Left cardiac atrium (tissue), 4 donors: ENCODE measurements at places on chromosomes 12 and 14. TPM values are rescaled to one million over a fixed set of nuclear protein-coding genes. Genes with fewer than 3 reads are reported as not detected.
A peak's percentile ranks its signal among the peaks of the same experiment; 100 is the strongest.

- peak; percentile 40 for DNase-seq
Observed at GRCh38 chr12:56487448-56488040, 417 bp downstream of the GLS2 start.

- DNase-seq, result peak; percentile 64
Observed at GRCh38 chr12:13534645-13535398, 338.3 kb downstream of the EMP1 start.

- no peak for DNase-seq
Observed at GRCh38 chr14:33551963-33552362, 398.9 kb downstream of the EGLN3 start.

GRCh38 chr12:75923964-75924666 lies 107.5 kb downstream of the PHLDA1 start:
- DNase-seq, result no peak

INHBC gene
- total RNA-seq, result not detected

IGF1 gene
- total RNA-seq, result 75.9 TPM

SERPINA3 gene
- total RNA-seq, result 284 TPM

AMN gene
- 1.6 TPM for total RNA-seq

FAM186B gene
- total RNA-seq, result 0.31 TPM

PTCSC3 gene
- total RNA-seq, result not detected
